ENCODE measurements at places on chromosomes 1 and 21.

- DNase-seq, result no peak
Observed at GRCh38 chr1:172654535-172654934, 4.4 kb upstream of the FASLG start.

DNA sequence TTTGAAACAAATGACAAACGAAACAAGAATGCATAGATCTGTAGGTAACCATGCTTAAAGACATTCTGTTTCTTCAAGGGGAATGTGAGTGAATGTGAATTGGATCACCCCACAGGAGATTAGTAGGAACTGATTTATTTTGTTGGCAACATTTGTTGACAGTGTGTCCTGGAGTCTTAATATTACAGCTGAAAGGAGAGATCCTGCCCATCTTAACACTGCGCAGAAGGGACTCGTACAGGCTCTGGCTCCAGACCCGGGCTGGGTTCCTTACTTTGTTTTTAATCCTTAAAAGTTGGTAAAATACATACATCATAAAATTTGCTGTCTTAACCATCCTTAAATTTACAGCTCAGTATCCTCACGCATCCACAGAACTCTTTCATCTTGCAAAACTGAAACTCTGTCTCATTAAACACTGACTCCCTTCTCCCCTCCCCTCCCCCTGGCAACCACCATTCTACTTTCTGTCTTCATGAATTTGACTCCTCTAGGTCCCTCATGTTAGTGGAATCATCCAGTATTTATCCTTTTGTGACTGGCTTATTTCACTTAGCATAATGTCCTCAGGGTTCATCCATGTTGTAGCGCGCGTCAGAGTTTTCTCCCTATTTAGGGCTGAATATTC is 74.1 kb downstream of the GALNT2 start:
- no peak for DNase-seq

DNA sequence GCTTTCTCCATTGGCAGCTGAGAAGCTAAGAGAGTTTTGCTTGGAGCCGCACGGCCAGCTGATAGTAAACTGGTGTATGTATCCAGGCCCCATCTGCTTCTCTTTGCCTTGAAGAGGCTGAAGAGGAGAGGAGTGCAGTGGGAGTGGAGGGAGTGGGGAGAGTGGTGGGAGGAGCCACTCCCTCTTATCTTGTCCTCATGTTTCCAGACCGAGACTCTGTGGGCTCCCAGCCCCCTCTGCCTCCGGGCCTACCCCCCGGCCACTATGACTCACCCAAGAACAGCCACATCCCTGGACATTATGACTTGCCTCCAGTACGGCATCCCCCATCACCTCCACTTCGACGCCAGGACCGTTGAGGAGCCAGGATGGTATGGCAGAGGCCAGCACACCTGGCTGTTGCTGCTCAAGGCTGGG is 6.0 kb upstream of the LRRC71 start:
- DNase-seq, result no peak

DNA sequence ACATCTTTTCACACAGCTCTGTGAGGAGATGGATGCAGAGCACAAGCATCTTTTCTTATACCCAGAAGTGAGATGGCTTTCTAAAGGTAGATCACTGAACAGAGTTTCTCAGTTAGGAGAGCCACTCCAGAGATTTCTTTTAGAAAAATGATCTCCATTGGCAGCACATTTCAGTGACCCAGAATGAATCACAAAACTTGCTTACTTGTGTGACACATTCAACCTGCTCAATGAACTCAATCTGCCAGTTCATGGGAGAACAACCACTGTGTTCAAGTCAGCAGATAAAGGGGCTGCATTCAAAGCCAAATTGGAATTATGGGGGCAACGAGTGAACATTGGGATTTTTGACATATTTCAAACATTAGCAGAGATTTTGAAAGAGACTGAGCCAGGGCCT is 78.3 kb downstream of the UCHL5 start:
- DNase-seq, result no peak

GRCh38 chr1:211830055-211830327 is 572 bp downstream of the LPGAT1 start:
- no peak for DNase-seq

DNA sequence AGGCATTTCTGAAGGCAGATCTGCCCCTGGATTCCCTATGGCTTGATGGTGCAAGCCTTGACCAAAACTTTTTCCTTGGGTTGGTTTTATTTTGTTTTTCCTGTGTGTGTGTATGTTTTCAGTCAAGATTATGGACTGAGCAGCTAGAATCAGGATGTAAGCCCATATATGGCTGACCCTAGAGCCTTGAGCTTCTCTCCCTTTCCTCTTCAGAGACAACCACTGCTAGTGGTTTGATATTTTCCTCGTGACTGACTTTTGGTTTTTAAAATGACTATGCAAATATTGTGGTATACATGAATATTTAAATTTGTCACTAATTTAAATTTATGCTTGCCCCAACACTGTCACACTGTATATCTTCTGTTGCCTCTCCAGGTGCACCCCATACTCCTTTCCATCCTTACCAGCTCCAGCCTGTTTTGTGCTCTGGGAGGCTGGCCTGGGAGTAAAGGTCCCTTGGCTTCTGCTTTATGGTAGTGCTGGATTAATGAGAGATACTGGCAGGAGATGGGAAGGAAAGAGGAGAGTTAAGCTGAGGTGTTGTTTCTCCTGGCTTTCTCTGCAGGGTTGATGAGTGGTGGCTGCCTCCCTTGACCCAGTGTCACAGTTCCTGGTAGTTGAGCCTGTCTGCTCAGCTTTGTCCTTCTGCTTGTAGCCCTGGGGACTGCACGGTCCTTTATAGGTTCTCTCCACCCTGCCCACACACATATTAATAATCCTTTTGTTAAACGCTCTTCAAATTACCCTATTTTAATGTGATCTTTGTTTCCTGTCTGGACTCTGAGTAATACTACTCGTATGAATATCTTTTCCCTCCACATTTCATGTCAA is 44.4 kb downstream of the RWDD3 start:
- DNase-seq, result no peak

DNA sequence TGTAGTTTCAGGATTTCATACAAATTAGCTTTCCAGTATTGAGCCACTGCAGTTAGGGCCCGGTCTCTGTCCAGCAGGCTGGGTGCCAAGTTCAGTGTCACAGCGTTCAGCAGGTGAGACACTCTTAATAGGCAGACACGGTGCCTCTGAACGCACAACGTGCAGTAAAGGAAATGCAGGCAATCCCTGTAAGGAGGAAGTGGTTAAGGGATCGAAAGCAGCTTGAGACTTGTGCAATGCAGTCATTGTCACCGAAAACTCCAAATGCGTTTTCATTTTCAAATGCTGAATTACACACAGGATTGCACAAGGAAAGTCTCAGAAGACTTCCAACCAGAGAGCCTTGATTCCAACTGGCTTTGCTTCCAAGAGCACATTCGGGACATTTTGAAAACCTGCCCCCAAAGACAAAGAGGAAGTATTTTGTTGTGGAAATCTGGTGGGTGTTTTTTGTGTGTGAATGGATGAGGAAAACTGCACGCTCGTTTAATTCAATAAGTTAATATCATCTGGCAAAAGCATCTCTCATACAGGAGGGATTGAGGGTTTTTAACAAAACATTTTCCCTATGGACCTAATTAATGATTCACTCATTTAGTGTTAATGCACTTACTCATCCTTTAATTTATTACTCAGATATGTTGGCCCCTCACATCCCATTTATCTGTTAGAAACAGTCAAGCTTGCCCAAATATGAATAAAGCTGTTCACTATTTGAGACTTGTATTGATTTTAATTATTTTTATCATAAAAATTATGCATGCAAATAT is 61.6 kb downstream of the PTGS2 start:
- peak; percentile 26 for DNase-seq

DNA sequence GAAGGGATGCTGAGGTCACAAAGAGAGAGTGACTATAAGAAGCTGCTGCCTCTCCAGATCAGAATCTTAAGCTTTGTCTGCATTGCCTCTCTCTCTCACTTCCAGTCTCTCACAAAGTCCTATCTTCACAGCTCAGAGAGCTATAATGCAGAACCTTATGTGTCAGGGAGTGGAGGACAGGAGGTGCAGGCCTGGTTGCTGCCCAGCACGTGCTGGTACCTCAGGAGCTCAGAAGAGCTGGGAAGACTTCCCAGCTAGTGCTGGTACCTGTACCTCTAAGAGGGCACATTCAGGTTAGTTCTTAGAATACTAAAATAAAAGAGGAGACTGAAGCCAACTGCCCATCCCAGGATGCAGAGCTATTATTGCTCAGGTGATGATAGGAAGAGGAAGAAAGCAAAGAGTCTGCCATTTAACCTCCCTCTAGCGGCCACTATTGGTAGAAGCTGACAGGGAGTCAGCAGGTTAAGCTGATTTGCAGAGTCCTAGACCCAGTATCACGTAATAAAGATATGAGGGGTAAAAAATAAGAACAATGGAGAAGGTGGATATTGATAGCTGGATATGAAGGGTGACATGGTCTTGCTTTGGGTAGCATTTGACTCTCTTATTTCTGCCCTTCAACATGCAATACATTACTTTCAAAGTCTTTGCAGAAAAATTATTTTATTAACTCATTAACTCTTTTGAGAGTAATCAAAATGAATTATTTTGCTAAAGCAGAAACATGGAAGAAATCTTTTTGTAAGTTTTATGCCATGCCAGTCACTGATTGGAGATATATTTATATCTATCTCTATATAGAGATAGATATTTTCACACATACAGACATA is 138.1 kb upstream of the HMCN1 start:
- no peak for DNase-seq
